ENCODE measurements at places on chromosomes 1 and 21.

DNA sequence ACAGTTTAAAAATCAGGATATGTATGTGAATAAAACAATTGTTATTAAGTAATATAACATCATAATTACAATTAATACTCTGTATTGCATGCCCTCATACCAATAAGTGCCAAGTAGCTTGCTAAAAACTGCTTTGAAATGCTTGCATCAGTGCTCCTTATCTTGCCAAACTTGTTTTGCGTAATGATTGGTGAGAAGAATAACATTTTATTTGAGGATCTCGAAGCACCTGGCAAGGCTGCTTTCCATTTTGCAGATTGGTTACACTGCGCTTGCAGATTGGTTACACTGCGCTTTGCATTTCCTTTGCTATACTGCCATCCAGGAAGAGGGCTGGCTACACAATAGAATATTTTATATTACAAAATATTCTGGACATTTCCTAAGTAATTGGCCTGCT lies 1.7 kb upstream of the PBX1 start:
- no peak for DNase-seq

- no peak for DNase-seq
These were observed 588 bp downstream of the NEXN start for GRCh38 chr1:77888781-77889642.

DNA sequence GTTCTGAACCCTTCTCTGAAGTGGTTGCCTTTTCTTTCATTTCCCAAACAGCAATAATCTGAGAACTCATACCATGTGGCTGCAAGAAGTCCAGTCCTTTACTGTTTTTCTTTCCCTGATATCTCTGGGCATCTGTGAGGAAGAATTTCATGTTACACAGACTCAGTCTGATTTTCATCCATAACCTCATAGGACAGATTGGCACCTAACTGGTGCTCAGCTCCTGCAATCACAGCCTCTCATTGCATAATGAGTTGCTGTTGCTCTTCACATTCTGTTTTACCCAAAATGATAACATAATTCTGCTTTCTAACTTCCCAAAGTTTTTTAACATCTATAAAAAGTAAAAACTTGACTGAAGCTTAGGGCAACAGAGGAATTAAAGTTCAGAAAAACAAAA lies 472.2 kb upstream of the PBX1 start:
- no peak for DNase-seq

DNA sequence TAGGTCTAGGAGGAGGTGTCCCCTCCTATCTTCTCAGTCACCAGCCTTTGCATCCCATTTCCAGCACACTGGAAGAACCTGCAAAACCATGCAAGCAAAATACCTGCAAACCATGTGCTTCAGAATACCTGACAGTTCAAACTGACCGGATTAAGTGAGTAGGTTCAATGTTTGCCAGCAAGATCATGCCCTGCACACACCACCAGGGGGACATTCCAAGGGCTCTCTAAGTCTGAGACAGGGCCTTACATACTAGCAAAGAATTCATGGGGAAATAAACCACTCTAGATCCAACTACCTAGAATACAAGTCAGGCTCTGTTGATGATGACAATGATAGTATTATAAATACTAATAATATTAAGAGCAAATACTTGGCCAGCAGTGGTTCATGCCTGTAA lies 27.6 kb downstream of the INPP5B start:
- DNase-seq, result no peak

DNA sequence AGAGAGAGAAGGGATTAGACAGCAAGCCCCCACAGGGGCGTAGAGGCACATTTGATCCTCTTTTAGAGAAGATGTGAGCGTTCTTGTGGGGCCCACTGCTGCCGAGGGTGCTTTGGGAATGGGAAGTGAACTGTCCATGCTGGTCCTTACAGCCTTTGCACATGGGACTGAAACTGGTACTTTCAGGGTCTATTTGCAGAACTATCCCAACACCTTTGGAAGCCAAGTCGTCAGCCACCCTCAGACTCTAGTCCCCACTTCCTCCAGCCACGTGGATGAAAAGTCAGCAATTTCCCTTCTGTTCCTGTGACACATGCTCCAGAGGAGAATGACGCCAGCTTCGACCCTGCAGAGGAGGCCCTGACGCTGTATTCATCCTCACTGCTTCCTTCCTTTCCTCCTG lies 2.6 kb upstream of the RAB7B start:
- DNase-seq, result no peak

- no peak for DNase-seq
These were observed 72.3 kb upstream of the COL11A1 start for GRCh38 chr1:103180660-103181059.

DNA sequence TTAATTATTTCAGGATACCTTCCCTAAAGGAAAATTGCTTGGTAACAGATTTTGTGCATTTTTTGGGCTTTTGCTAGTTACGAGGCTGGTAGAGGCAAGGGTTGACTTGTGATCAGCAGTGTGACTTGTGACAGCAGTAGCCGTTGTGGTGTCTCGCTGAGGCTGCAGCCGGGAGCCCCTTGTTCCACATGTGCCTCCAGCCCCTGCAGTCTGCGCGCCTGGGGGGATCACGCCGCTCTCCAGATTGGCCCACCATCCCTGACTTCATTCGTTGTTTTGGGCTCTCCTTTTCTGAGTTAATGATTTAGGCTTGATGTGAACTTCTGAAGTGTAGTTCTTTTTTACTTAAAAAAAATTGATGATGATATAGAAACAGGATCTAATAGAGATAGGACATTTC lies 41.5 kb downstream of the TRAPPC10 start:
- no peak for DNase-seq

DNA sequence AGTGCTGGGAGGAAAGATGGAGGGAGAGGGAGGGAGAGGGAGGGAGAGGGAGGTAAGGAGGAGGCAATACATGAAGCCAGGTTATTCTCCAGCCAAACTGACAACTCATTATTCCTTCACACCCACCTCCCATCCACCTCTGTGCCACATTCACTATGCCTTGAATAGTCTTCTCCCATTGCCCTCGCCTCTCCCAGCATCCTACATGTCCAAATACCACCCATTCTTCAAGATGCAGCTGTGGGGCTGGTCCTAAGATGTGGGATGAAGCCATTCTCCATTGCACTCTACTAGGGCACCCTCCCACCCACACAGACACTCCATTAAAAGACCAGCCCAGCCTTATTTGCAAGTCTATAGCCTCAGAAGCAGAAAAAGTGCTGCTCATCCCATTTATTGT lies 165.8 kb downstream of the RRAGC start:
- DNase-seq, result no peak

- DNase-seq, result no peak
These were observed 2.5 kb upstream of the VAMP3 start for GRCh38 chr1:7768583-7768982.

GRCh38 chr1:1358433-1359271 lies at the start of gene MXRA8:
Gene MXRA8 (minus strand): TSS chr1:1358555. CDS start chr1:1358504, 51 bp downstream.
- no peak for DNase-seq

DNA sequence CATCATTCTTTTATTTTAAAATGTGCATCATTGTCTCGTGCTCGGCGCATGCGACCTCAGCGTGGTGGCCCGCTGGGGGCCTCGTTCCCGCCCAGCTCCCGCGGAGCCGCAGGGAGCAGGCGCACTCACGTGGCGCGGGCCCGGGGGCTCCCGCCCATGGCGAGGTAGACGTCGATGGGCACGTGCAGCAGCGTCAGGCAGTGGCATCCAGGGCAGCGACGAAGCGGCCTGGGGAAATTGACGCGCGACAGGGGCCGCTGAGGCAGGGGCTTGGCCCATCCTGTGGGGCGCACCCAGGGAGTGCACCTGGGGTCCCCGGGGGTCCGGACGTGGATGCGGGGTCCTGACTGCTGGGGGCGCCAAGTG lies 994 bp downstream of the FAM229A start:
- DNase-seq, result no peak

- no peak for DNase-seq
These were observed 126.8 kb downstream of the GRIK1 start for GRCh38 chr21:29812947-29813346.

DNA sequence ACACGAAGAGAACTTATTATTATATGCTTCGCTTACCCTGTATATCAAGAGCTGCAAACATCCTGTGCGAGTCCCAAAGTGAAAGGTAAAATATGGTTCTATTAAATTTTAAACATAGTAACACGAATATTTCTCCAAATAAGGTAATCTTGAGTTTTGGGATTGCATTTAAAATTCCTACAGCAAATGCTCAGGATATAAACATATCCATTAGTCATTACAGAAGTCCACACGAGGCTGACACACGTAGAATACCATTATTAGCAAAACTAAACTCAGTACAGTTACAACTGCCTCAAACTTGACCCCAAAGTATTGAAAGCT lies 282 bp upstream of the LYPLAL1 start:
- no peak for DNase-seq

GRCh38 chr21:29499734-29500343 lies 201.1 kb downstream of the BACH1 start:
- DNase-seq, result no peak

DNA sequence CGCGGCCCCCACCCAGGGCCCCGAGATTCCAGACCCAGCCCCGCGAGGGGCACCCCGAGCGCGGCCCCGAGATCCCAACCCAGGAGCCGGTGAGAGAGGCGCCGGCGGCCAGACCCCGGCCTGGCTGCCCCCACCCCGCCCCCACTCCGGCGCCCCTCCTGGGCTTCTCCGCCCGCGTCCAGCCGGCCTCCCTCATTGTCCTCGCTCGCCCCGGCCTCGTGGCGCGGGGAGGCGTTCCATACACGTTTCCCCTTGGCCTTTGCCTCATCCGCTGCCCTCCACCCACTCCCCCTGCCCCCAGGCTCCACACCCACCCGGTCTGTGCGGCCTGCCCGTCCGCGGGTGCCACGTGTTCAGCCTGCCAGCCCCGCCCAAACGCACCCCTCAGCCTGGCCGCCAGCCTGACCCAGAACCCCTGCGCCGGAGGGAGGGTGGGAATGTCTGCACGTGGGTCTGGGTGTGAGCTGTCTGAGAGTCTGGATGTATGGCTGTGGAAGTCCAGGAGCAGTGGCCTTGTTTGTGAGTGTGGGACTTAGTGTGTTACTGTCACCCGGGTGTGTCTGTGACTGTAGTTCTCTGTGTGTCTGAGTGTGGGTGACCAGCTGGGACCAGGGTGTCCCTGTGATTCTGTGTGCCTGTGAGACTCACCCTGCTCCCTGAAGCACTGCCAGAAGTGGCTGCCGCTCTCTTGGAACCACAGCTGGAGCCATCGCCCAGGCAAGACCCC lies 681 bp downstream of the B4GALT2 start:
- DNase-seq, result no peak

- no peak for DNase-seq
These were observed 157.2 kb downstream of the KAZN start for GRCh38 chr1:14755518-14756252.

DNA sequence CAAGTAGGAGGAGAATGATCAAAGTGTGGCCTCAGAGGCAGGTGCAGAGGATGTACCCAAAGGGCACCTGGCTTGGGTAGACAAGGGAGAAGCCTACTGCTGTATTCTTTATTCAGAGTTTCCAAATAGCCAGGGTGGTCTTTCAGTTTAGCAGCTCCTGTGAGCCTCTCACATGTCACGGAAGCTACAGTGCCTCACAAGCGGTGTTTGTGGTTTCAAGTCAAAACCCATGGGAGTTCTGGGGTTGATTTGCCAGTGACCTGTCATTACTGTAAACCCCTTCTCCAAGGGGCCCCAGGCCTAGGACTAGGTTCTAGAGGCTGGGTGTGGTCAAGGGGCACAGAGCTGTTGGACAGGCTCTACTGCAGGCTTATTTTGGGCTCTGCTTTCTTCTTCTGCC lies 10.2 kb upstream of the IL10 start:
- DNase-seq, result no peak

GRCh38 chr1:236685917-236686814 lies at the start of gene ACTN2:
Gene ACTN2 (plus strand): TSS chr1:236686499. CDS start chr1:236686674, 175 bp downstream.
- DNase-seq, result peak; percentile 27

DNA sequence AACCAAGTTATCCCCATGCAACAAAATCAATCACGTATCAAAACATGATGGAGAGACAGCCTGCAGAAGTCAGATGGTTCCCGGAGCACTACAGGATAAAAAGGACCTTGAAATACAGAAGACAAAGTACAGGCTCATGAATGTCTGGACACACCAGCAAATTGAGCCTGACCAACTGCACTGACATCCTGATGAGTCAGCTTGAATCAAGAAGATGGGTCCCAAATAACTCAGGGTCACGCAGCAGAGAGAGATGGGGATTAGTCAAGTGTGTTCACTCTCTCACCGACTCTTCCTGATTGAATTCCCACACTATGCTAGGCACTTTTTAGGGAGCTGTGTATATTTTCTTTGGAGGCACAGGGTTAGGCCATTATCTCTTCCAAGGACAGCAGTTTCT lies 71.1 kb upstream of the DIRAS3 start:
- DNase-seq, result no peak

- no peak for DNase-seq
These were observed 178.8 kb downstream of the NR5A2 start for GRCh38 chr1:200206340-200206739.

DNA sequence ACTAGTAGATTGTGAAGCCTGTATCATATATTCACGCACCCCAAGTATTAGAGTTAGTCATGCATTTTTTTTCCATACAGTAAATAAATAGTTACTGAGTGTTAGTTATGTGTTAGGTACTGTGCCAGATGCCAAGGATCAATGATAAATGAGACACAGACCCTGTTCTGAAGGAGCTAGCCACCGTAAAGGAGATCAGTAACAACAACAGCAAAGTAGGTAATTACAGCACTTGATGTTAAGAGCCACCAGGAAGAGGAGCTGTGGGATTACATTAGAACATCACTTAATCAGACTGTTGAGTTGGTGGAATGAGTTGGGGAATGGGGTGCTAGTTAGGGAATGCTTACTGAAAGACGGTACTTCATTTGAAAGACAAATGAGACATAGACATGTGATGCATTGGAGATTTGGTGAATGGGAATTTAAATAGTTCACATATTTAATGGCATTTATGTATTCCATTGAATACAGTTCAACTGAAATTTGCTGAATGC lies 21.0 kb downstream of the PRKAA2 start:
- DNase-seq, result no peak

DNA sequence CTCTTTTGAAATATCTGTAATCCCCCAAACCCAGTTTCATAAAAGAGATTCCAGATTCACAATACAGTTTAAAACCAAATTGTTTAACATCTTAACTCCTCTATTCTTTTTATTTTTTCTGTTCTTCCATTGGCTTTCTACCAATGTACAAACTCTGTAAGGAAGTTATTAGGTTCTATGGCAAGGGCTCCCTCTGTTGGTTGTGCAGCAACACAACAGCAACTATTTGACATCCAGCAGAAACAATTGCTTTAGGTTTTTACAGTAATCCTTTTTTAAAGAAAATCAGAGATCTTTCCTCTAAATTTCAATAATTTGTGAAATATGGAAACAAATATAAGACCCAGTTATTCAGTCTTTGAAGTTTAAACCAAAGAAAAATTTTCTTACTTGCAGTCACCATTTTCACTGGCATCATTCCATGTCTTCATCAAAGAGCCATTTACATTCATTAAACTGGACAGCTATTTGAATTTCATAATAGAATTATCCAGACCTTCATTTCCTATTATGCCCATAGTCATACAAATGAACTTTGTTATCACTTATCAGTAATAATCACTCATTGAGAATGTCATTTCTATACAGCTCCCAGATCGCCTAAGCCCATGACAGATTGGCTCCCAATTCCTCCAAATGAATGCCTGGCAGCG lies 46.5 kb upstream of the RNF11 start:
- peak; percentile 48 for DNase-seq

GRCh38 chr1:169308313-169309039 lies 59.1 kb downstream of the NME7 start:
- DNase-seq, result no peak
